ENCODE measurements at places on chromosomes 7 and 10.

GRCh38 chr10:110977662-110978061, 58.3 kb downstream of the SHOC2 start:
- no peaks in the 10 kb centered on the region for H3K27me3 ChIP-seq
- H3K36me3 ChIP-seq, result no peaks in the 10 kb centered on the region
- H3K27ac ChIP-seq, result no peak overlapping the region
- no peak for DNase-seq
- H3K4me3 ChIP-seq, result no peak overlapping the region

- no peak overlapping the region for H3K4me3 ChIP-seq
- DNase-seq, result no peak
- H3K36me3 ChIP-seq, result peaks cover 10% of the 10 kb centered on the region
- no peaks in the 10 kb centered on the region for H3K27me3 ChIP-seq
- H3K27ac ChIP-seq, result no peak overlapping the region
Measured at GRCh38 chr7:44052771-44053365, 8.4 kb downstream of the DBNL start.

DNA sequence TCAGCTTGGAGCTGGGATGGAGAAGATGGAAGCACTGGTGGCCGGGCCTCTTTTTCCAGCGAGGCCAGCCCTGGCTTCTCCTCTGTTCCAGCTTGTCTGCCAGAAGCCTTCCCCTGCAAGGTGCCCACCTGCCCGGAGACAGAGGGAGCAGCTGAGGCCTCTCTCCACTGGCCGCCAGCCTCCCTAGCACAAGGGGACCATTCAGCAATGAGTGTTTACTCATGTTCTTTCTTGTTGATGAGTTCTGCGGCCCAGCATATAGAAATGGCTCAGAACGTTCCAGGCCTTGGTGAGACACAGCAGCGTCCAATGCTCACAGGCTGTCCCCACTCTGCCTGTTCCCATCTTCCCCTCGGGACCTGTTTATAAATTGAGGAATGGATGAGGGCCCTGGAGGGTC, 47.3 kb downstream of the CHST3 start:
- H3K27ac ChIP-seq, result peak overlapping the region; percentile 99
- H3K36me3 ChIP-seq, result no peaks in the 10 kb centered on the region
- H3K4me1 ChIP-seq, result peaks cover 26% of the 10 kb centered on the region
- H3K27me3 ChIP-seq, result no peaks in the 10 kb centered on the region
- H3K4me3 ChIP-seq, result no peak overlapping the region

DNA sequence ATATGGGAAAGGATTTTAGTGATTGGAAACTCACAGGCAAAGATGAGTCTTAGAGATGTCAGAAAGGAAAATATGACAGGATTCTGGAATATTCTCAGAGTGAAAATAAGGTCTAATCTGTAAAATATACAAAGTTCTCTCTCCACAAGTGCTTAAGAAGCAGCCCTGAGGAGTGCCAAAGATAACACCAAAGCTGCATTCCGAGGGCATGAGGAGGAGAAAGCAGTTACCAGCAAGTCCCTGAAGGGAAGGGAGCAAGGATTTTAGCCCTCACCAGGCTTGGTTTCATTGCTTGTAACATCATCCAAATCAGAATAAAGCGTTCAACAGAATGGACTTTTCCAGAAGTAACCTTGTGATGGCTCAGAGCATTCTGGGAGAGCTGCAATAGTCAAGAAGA, 31.4 kb upstream of the DLX6 start:
- H3K27me3 ChIP-seq, result peaks cover 22% of the 10 kb centered on the region
- no peak overlapping the region for H3K4me3 ChIP-seq
- H3K36me3 ChIP-seq, result no peaks in the 10 kb centered on the region
- no peak overlapping the region for H3K27ac ChIP-seq
- H3K4me1 ChIP-seq, result no peaks in the 10 kb centered on the region

GRCh38 chr10:3067118-3067858, at the start of gene PFKP:
PFKP (plus strand) TSS chr10:3067548; CDS start chr10:3067596, 48 bp downstream.
- DNase-seq, result no peak
- peak within 1 kb of the TSS; percentile 77 for H3K27ac ChIP-seq
- no peaks in the 10 kb centered on the region for H3K36me3 ChIP-seq

DNA sequence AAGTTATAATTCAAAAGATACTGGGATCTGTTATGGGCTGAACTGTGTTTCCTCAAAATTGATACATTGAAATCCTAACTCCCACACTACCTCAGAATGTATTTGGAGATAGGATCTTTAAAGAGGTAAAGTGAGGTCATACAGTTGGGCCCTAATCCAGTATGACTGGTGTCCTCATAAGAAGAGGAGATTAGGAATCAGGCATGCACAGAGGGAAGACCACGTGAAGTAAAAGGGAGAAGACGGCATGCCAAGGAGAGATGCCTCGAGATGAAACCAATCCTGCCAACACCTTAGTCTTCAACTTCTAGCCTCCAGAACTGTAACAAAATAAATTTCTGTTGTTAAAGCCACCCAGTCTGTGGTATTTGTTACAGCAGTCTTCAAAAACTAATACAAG, 5.9 kb upstream of the CFAP69 start:
- no peaks in the 10 kb centered on the region for H3K4me1 ChIP-seq
- no peak overlapping the region for H3K27ac ChIP-seq
- no peak for DNase-seq
- no peaks in the 10 kb centered on the region for H3K27me3 ChIP-seq

GRCh38 chr10:101217044-101217425, 12.2 kb downstream of the LBX1 start:
- H3K36me3 ChIP-seq, result no peaks in the 10 kb centered on the region
- peaks cover 96% of the 10 kb centered on the region for H3K27me3 ChIP-seq
- H3K27ac ChIP-seq, result no peak overlapping the region
- peak overlapping the region; percentile 54 for H3K4me3 ChIP-seq

DNA sequence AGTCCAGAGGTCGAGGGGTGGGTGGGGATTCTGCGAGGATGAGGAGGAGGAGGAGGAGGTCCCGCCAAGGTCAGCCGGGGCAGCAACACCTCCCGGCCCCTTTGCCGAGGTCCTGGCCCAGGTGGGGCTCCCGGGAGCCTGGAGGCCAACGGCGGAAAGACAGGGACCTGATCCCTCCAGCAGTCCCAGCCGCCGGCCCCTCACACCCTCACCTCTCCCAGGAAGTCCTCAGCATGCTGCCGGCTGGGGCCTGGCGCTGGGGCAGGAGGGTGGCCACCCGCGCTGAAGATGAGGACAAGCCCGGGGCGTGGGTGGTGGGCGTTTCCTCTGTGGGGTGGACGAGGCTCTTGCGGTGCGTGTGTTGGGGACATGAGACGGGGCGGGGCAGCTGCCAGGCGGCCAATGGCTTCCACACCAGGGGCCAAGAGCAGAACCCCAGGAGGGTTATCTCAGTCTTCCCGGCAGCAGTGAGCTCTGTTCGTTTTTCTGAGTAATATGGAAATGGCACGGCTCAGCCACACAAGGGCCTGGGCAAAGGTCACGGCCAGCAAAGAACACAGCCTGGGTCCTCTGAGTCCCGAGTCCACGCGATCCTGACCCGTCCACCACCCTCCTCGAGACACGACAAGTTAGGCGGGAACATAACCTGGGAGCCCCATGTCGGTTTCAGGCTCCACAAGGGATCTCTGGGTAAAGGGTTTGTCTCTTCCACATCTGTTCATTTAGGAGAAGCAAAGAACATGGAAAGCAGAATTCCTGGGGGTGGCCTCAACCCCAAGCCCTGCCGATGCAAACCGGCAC, 82.9 kb upstream of the PDGFA start:
- no peaks in the 10 kb centered on the region for H3K27me3 ChIP-seq
- peak overlapping the region; percentile 75 for H3K27ac ChIP-seq
- DNase-seq, result no peak
- no peaks in the 10 kb centered on the region for H3K4me1 ChIP-seq
- no peaks in the 10 kb centered on the region for H3K36me3 ChIP-seq
- H3K4me3 ChIP-seq, result no peak overlapping the region

GRCh38 chr10:103284170-103284569, 7.2 kb downstream of the INA start:
- DNase-seq, result no peak
- H3K36me3 ChIP-seq, result no peaks in the 10 kb centered on the region
- H3K27ac ChIP-seq, result no peak overlapping the region
- H3K4me3 ChIP-seq, result no peak overlapping the region
- peaks cover 38% of the 10 kb centered on the region for H3K27me3 ChIP-seq

GRCh38 chr7:3957472-3958108, 656.5 kb downstream of the SDK1 start:
- no peaks in the 10 kb centered on the region for H3K36me3 ChIP-seq
- H3K4me1 ChIP-seq, result no peaks in the 10 kb centered on the region
- H3K4me3 ChIP-seq, result no peak overlapping the region
- DNase-seq, result no peak
- no peaks in the 10 kb centered on the region for H3K27me3 ChIP-seq

- DNase-seq, result no peak
- H3K4me3 ChIP-seq, result no peak overlapping the region
- H3K36me3 ChIP-seq, result no peaks in the 10 kb centered on the region
- H3K27ac ChIP-seq, result no peak overlapping the region
- H3K27me3 ChIP-seq, result no peaks in the 10 kb centered on the region
- no peaks in the 10 kb centered on the region for H3K4me1 ChIP-seq
Measured at GRCh38 chr10:97759158-97759887, 12.5 kb downstream of the SFRP5 start.

- H3K27me3 ChIP-seq, result no peaks in the 10 kb centered on the region
- H3K4me3 ChIP-seq, result no peak overlapping the region
- no peaks in the 10 kb centered on the region for H3K36me3 ChIP-seq
- H3K4me1 ChIP-seq, result no peaks in the 10 kb centered on the region
Measured at GRCh38 chr10:110525349-110526260, 27.9 kb downstream of the DUSP5 start.

DNA sequence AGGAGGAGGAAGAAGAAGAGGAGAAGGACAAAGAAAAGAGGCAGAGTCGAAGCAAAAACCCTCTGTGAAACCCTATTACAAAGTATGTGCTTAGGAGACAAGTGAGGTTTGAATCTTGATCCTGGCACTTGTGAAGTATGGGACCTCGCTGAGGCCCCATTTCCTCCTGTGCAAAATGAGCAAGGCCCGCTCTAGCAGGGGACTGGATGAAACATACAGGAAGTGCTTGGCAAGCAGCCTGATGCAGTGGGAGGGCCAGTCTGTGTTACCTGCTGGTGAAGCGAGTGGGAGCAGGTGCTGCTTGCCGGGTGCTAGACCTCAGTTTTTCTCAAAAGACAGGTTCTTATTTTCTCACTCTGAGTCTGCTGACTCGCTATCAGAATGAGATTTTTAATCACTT, 150.4 kb downstream of the JCAD start:
- no peak for DNase-seq
- H3K4me3 ChIP-seq, result no peak overlapping the region
- H3K27me3 ChIP-seq, result no peaks in the 10 kb centered on the region
- no peaks in the 10 kb centered on the region for H3K36me3 ChIP-seq
- no peaks in the 10 kb centered on the region for H3K4me1 ChIP-seq

DNA sequence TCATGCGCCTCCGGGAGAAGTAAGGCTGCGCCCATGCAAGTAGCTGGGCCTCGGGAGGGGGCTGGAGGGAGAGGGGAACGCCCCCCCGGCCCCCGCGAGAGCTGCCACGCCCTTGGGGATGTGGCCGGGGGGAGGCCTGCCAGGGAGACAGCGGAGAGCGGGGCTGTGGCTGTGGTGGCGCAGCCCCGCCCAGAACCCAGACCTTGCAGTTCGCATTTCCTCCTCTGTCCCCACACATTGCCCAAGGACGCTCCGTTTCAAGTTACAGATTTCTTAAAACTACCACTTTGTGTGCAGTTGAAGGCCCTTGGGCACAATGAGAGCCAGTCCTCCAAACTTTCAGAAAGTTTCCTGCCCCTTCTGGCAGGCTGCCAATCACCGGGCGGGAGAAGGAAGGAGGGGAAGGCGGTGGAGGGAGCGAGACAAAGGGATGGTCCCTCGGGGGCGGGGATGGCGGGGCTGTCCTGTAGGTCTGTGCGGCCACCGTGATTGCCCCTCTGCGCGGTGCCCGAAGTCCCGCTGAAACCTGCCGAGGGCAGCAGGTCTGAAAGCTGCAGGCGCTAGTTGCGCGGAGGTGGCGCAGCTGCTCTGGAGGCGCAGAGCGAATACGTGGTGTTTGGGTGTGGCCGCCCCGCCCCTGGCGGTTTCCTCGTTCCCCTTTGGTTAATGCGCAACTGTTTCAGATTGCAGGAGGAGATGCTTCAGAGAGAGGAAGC, 2.1 kb downstream of the VIM start:
- peak; percentile 73 for DNase-seq
- H3K27me3 ChIP-seq, result no peaks in the 10 kb centered on the region
- peaks cover 11% of the 10 kb centered on the region for H3K4me1 ChIP-seq
- H3K36me3 ChIP-seq, result no peaks in the 10 kb centered on the region

- no peak overlapping the region for H3K4me3 ChIP-seq
- no peaks in the 10 kb centered on the region for H3K4me1 ChIP-seq
- peaks cover 18% of the 10 kb centered on the region for H3K36me3 ChIP-seq
- peak overlapping the region; percentile 71 for H3K27ac ChIP-seq
Measured at GRCh38 chr7:44980393-44981034, 1.7 kb upstream of the MYO1G start.

GRCh38 chr7:112942981-112943380, 143.6 kb downstream of the GPR85 start:
- DNase-seq, result no peak
- peak overlapping the region; percentile 12 for H3K27ac ChIP-seq
- no peaks in the 10 kb centered on the region for H3K27me3 ChIP-seq

- peak overlapping the region; percentile 59 for H3K27ac ChIP-seq
- H3K36me3 ChIP-seq, result no peaks in the 10 kb centered on the region
- no peaks in the 10 kb centered on the region for H3K27me3 ChIP-seq
- H3K4me1 ChIP-seq, result peaks cover 11% of the 10 kb centered on the region
Measured at GRCh38 chr10:31708046-31708445, 220.6 kb downstream of the ARHGAP12 start.

DNA sequence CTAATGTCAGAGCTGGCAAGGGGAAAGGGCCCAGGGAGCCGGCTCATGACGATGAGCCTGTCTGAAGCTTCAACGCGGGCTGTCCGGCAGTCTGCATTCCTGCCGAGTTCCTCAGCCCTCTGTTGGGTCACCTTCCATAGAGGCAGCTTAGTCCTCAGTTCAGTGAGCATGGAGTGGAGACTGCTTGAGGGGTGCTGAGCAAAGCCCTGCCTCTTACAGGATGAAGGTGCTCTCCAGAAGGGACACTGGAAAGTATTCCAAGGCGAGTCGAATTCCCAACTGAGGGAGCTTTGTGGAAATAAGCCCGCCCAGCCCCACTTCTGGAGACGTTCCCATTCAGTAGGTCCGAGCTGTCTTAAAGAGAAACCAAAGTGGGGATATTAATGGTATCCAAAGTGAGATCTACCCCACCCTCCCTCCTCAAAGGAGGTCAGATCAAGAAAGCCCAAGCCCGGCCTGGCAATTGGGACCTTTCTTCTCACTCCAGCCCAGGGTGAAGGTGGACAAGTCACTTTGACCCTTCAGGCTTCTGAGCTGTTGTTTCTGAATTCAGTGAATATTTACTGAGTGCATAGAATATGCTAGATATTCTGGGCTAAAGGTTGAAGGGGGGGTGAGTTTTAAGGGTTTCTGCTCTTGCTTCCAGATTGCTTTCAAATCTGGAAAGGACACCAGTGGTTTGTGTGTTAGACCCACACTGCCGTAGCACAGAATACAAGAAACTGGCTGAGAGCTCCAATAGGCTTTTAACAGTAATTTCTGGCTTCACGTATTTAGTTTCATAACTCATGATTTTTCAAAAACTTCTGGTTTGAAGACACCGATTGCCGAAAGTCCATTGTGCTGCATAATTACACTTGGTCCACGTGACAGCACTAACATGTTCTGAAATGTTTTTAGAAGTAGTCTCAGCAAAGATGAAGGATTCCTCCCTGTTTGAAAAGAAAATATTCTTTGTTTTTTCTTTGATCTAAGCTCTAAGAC, 3.5 kb downstream of the EGFR start:
- no peak for DNase-seq
- no peaks in the 10 kb centered on the region for H3K27me3 ChIP-seq
- peaks cover 16% of the 10 kb centered on the region for H3K4me1 ChIP-seq
- peak overlapping the region; percentile 96 for H3K27ac ChIP-seq

GRCh38 chr7:473211-473734, 46.4 kb downstream of the PDGFA start:
- H3K4me3 ChIP-seq, result no peak overlapping the region
- H3K36me3 ChIP-seq, result no peaks in the 10 kb centered on the region
- no peaks in the 10 kb centered on the region for H3K4me1 ChIP-seq
- DNase-seq, result no peak
- H3K27ac ChIP-seq, result no peak overlapping the region

Measured in breast epithelium (tissue), 4 donors.